Activated naive CD8-positive, alpha-beta T cell treated with anti-CD3 and anti-CD28 coated beads, Interleukin-2, amount 10 ng/mL, durations not matched to agents 7 days and 5 days (primary cell): ENCODE measurements at places on chromosomes 11 and 22. TPM values are rescaled to one million over a fixed set of nuclear protein-coding genes. Genes with fewer than 3 reads are reported as not detected.

DNA sequence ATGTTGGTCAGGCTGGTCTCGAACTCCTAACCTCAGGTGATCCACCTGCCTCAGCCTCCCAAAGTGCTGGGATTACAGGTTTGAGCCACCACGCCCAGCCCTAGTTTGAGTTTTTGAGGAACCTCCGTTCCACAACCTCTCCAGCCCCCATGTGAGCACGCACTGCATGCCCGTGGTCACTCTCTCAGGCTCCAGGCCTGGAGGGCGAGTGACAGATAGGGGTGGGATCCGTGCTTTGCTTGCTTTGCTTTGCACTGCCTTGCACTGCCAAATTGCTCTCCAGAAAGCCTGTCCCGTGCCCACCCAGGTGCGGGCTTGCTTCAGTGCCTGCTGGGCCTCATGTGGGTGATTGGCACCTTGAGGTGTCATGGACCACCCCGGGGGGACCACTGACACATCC lies 29.9 kb downstream of the FGF4 start:
- DNase-seq: no peak

GRCh38 chr11:74400606-74401005 lies 2.4 kb upstream of the PGM2L1 start:
- no peak for DNase-seq

GRCh38 chr11:111388420-111388819 lies 9.3 kb upstream of the POU2AF1 start:
- DNase-seq: no peak

DNA sequence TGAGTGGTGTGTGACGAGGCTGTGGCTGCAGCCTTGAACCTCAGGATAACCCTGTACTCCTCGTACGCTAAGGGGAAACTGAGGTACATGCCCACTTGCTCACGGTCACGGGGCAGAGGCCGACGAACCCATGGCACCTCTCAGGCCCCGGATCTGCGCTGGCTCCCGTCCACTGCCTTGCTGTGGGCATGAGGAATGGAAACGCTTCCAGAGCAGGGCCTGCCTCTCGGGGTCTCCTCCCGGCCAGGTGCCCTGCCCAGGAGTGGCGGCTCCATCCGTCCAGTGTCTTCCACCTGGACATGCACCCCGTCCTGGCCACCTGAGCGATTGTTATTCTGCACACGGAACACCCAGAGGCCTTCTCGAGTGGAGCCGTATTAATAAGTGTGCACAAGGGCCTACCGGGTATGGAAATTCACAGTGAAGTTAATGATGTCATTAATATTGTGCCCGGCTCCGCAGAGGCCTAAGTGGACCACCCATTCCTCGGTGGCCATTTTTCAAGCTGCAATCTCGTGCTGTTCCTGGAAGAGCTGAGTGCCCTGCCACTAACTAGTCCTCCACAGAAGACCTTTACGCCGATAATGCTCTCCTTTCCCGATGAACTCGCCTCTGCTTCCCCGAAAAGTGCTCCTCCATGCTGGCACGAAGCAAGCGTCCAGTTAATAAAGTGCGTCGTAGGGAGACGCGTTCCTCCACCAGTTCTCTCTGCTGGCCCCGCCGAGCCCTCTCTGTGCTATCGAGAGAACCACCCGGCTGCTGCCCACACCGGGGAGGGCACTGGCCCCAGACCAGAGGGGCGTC lies 927.9 kb downstream of the BRD1 start:
- no peak for DNase-seq

UBQLNL gene
- total RNA-seq: 0.60 TPM

MN1 gene
- 0.30 TPM for total RNA-seq
